Putamen (tissue), 1 donor: ENCODE measurements at places on chromosomes 2 and 18.
A peak's percentile ranks its signal among the peaks of the same experiment; 100 is the strongest.

DNA sequence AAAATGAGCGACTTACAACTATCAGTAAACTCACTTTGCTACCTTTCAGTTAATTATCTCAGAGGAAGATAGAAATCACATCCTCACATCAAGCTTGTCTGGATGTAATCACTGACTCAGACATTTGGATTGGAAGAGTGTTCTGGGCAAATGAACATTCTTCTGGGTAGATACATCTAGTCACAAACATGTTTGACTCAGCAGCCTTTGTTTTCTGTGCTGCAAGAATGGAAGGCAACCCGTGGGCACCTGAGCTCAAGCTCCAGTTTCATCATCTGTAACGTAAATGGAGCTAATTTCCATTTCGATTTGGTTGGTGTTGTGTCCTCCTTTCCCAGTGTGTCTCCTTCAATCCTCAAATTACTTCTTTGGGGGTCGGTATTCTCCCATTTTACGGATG is 58.5 kb downstream of the ACAA2 start:
- DNase-seq: no peak

- DNase-seq: no peak
These were observed 194.2 kb downstream of the INHBB start for GRCh38 chr2:120539937-120540718.

DNA sequence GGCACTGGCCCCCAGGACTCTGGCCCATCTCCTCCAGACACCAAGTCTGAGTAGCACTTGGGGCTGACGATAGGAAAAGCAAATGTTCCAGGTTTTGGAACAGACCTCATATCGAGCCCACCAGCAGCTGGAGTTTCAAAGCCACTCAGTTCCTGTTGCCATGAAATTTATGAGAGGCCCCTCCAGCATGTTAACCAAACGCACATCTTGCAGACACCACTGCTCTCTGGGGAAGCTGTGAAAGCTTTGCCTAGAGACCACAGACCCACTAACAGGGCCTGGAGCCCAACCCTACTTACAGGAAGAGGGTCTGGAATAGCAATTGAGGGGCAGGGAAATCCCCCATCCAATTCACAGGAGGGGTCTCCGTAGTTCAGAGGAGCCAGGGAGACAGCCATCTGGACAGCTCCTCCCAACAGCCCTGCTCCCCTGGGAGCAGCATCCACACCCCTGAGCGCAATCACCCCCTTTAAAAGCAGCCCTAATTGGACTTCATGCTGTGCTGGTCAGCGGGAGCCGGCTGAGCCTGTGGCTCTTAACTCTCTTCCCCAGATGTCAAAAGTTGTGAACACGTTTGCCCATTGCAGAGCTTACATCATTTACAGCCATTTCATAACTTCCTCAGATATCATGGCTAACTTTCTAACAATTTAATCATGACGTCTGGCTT is 81.3 kb downstream of the TGFA start:
- no peak for DNase-seq

DNA sequence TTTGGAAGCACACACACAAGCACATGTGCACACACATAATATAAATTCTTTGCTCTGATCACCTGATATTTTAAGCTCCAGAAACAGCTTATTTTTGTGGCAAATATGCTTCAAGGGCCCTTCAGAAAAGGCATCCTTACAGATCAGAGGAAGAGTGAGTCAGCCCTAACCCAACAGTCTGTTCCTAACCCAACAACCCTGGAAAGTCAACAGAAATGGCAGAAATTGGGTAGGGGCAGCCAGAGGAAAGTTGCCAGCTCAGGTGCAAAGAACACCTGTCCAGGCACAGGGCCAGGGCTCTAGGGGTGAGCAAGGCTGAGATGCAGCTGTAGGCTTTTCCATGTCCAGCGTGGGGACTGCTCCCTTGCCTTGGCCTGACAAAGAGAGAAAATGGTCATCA is 6.4 kb upstream of the NCKAP5 start:
- DNase-seq: no peak

DNA sequence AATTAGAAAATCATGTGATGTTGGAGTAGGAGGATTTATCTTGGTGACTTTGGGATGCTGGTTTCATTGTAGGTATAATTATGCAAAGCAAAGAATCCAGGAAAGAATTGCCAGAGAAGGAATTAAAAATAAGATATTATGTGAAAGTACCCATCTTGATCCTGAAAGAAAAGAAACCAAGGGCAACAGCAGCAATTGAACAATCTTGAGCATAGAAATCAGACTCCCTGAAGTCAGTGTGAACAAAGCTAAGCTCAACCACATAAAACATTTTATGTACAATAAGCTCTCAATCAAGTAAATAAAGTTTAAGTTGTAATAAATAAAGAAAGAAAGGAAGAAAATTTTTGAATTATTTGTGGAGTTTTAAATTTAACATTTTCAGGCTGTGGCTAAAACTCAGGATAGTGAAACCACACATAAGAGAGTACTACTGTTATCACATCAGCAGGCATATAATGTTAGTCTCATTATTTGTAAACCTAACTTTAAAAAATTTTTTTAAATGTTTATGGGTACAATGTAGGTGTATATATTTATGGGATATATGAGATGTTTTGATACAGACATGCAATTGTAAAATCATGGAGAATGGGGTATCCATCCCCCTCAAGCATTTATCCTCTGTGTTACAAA is 32.8 kb upstream of the GPR55 start:
- DNase-seq: no peak

GRCh38 chr2:121121661-121122060 is 163.3 kb downstream of the TFCP2L1 start:
- no peak for DNase-seq

DNA sequence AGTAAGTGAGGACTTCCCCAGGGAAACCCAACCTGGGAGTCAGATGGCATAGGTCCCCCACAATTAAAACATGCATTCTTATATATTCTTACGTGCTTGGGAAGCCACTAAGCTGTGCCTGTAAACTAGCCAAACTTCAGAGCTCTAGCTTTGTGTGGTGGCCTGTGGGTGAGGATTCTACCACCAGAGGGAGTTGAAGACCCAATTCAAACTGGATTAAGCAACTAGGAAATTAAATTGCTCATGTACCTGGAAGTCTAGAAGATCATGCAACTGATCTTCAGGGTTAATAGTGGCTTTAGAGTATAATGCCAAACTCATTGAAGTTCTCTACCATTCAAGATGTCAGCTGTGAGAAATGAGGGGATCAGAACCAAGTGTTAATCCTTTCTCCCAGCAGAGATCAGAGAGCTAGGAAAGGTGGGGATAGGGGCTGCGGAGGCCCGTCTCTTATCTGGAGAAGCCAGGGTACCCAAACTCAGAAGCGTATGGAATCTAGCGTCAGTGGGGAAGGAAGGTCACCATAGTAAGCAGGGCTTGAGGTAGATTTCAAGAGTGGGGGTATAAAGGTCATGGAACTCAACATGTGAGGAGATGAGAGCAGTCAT is 53.2 kb upstream of the CCDC85A start:
- peak; percentile 44 for DNase-seq

DNA sequence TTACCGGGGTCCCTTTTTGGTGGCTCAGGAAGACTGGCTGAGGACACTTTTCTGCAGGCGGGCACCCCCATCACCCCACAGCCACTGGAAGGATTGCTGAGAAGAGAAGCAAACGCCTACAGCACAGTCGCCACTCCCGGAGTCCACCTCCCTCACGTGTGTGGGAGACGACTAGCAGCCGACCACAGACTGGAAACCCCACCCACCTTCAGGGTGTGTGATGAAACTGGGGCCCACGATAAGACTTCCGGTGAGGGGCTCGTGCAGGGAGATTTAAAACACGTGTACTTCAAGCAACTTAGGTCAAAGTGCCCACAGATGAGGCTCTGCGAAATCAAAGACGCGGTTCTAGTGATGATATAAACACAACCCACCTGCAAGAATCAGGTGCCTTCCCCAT is 26.3 kb downstream of the MBP start:
- no peak for DNase-seq

- DNase-seq: no peak
These were observed 5.6 kb downstream of the YPEL5 start for GRCh38 chr2:30152385-30152784.

DNA sequence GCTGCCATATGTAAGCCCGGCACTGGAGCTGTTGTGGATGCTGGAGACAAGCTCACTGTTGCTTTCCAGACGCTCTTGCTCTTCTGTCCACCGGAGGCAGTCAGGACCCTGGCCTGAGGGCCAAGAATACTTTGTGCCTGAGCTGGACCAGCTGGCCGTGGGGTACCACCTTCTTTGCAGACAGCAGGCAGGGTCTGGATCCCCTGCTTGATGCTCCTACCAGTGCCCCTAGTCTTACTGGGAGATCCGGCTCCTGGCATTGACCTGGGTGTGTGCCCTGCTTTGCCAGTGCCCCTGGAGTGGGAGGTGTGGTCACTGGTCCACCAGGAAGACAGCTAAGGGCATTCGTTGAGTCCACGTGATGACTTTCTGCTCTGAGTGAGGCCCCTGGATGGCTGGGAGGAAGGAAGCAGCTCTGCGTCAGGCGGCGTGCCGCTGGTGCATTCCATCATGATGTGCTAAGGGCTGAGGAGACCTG is 59.3 kb downstream of the LRRFIP1 start:
- no peak for DNase-seq

- no peak for DNase-seq
These were observed 58.5 kb downstream of the ROCK1 start for GRCh38 chr18:21053127-21053526.

DNA sequence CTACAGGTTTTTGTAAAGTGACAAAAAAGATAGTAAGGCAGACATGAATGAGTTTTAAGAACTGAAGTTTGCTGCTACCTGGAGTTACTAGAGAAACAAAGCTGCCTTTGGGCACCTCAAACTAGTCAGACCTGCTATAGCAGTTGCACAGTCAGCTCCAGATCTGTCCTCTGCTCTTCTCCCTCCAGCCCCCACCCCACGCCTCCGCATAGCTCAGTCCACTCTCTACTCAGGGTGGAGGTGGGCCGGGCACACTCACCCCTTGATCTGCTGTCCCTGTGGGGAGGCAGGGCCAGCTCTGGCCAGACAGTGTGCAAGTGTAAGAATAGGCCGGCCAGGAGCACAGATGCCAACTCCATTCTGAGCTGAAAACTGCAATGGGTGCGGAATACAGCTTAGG is 4.1 kb downstream of the SERTAD2 start:
- no peak for DNase-seq

GRCh38 chr18:23798824-23799223 is 109.6 kb downstream of the LAMA3 start:
- no peak for DNase-seq

GRCh38 chr18:54983041-54983686 is 23.9 kb upstream of the CCDC68 start:
- DNase-seq: no peak

GRCh38 chr2:19416083-19416482 is 57.7 kb upstream of the OSR1 start:
- DNase-seq: no peak

- DNase-seq: no peak
These were observed 18.9 kb upstream of the SCYGR2 start for GRCh38 chr2:227579791-227580190.

DNA sequence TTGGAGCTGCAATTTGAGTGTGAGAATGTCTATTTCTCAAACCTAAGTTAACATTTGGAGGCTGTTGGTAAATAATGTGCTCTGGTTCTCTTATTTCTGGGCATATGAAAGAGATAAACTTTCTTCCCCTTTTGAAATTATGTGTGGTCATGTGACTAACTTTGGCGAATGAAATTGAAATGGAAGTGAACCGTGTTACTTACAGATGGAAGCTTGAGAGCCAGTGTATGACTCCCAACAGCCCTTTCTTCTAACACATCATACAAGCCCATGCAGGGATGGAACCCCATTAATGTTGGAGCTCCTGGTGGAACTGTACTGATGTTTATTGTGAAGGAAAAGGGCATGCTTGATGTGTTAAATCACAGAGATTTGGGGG is 725.8 kb downstream of the TSN start:
- DNase-seq: no peak

DNA sequence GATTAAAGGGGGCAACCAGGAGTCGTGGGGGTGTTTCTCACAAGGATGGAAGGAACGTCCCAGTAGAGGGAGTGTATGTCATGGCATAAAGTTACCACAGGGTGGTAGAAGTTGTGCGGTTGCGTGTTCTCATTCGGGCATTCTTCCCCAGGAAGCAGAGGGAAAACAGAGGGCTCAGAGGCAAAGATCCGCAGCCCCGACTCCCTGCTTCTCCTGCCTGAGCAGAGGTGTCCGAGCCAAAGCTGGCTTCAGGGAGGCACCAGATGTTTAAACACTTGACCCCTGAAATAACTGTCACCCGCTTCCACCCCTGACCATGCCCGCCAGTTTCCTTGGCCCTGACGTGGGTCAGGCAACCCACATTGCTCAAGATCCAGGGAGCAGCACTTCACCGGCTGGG is 83.7 kb downstream of the EN1 start:
- no peak for DNase-seq

GRCh38 chr18:60554967-60555366 is 182.4 kb upstream of the MC4R start:
- DNase-seq: no peak

GRCh38 chr2:227454323-227454860 is 17.6 kb upstream of the AGFG1 start:
- DNase-seq: no peak

- DNase-seq: no peak
These were observed 306.2 kb downstream of the PRKCE start for GRCh38 chr2:45957533-45958227.

- no peak for DNase-seq
These were observed 62.8 kb upstream of the NCK2 start for GRCh38 chr2:105681927-105682326.

DNA sequence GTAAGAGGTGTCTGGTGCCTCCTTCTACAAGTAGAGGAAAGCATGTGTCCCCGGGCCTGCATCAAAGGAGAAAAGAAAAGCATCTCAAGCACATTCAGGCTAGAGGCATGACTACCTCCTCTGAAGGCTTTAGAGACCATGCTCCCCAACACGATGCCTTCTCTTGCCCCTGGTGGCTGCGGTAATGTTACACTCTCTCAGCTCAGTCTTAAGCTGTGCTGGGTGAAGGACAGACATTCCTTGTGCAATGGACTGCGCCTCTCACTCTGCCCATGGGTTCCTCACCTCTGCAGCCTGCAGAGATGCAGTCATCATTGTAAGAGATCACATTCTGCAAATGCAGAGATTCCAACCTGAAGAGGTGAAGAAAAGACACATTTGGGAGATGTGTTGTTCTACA is 148.2 kb upstream of the HNRNPA3 start:
- no peak for DNase-seq

GRCh38 chr2:58645017-58645416 is 403.9 kb upstream of the FANCL start:
- no peak for DNase-seq
